ENCODE measurements at places on chromosomes 11 and 22.

DNA sequence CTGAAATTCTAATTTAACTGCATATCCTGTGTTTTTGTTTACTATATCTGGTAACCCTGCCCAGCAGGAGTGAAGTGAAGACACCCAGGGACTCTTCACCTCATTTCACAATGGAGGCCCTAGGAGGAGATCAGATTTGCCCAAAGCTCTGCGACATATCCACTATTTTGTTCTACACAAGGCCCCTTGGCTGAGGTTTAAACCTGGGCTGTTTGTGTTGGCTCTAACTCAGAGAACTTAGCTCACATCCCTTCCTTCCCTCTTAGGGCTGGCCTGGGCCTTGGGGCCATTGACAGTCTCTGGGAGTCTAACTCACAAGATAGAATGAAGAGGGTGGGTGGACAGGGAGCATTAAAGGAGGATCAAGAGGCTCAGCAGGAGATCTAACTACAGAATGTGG is 8.2 kb upstream of the PLA2G3 start:
- no peak for DNase-seq

GRCh38 chr11:100640646-100641045 is 46.4 kb upstream of the ARHGAP42 start:
- DNase-seq, result no peak

DNA sequence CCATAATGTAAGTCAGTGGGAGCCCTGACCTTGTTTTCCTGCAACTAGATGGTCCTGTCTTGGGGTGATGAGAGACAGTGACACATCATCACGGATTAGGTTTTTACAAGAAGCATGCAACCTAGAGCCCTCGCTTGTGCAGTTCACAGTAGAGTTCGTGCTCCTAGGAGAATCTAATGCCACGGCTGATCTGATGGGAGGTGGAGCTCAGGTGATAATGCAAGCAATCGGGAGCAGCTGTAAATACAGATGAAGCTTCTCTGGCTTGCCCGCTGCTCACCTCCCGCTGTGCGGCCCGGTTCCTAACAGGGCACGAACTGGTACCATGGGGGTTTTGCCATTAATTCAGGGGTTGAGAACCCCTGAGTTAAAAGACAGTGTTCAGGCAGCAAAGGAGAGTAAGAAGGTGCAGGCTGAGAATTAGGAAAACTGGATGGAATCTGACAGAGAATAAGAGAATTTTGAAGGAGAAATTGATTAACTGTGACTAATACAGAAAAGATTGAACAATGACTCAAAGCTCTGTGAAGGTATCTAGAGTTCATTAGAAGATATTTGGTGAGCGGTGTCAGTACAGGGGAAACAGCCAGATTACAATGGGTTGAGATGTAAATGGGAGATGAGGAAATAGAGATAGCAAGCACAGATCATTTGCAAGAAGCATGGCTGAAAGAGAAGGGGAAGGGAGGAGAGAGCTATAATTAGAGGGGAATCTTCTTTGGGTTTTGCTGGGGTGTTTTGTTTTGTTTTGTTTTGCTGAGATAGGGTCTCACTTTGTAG is 21.0 kb downstream of the WEE1 start:
- DNase-seq, result no peak

DNA sequence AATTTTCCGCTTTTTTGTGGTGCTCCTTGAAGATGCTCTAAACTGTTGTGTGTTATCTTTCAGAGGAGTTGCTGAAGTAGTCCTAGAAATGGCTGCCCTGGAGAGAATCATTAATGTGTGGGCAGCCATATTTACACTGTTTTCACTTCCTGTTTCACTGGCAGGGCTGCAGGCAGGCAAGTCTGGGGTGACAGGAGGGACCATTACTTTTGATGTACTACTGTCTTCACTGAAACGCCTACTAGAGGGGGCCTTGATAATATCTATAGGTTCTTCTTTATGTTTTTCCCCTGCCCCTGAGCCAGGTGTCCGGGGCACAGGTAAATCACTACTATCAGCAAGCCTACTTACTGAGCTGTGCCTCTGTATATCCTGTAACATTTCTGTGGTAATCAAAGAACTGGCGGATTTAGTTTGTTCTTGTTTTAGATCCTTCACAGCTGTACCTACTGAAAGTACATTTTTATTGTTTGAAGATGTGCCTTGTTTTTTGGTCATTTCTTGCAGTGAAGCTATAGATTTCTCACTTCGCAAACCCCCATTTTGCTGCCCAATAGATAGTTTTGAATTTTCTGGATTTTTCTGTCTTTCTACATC is 39.7 kb downstream of the ACAT1 start:
- DNase-seq, result no peak

DNA sequence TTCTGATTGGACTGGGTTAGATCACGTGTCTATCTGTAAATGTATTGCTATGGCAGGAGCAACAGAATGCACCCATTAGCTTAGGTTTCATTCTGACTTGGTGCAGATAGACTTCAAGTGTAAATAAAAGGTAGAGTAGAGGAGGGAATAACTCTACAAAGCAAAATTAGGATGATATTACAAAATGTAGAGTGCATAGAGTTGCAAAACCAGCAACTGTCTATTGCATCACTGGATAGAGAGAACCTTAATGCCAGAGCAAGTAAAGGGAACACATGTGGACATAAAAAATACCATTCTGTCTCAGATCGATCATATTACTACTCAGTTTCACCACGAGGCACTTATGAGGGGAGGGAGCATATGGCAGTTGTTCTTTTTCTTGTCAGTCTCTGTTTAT is 22.0 kb upstream of the CAT start:
- DNase-seq, result no peak

DNA sequence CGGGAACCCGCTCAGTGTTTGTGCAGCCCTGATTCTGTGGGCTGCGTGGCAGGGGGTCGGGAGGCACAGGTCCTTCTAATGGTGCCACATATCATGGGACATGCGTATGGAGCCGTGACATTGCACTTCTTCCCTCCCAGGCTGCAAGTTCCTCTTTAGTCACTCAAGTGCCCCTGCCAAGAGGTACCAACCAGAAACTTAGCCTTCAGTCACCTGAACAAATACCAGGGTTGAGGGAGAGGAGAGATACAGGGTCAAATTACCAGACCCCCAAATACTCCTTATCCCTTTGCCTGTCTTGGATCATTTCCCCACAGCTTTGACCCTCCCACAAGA is 209.1 kb downstream of the BUD13 start:
- no peak for DNase-seq

- DNase-seq, result no peak
These were observed 13.4 kb downstream of the ARHGAP8 start for GRCh38 chr22:44765571-44766285.

- no peak for DNase-seq
These were observed 179.2 kb downstream of the SBF2 start for GRCh38 chr11:10114593-10115404.

- DNase-seq, result no peak
These were observed 27.8 kb downstream of the AP2A2 start for GRCh38 chr11:953512-953911.

DNA sequence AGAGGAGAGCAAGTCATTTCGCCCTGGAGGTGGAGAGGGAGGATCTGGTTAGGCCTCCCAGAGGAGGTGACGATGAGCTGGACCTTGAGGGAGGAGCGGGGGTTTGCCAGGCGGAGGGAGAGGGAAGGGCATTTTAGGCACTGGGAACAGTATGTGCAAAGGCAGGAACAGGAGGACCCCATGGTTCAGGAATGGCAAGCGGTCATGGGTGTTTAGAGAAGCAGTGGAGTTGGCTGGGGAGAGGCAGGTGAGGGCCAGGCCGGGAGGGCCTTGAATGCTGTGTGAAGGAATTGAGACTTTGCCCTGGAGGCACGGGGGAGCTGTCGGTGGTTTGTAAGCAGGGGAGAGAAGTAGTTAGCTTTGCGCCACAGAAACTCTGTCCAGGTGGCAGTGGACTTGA is 10.3 kb downstream of the PRDM11 start:
- DNase-seq, result no peak

DNA sequence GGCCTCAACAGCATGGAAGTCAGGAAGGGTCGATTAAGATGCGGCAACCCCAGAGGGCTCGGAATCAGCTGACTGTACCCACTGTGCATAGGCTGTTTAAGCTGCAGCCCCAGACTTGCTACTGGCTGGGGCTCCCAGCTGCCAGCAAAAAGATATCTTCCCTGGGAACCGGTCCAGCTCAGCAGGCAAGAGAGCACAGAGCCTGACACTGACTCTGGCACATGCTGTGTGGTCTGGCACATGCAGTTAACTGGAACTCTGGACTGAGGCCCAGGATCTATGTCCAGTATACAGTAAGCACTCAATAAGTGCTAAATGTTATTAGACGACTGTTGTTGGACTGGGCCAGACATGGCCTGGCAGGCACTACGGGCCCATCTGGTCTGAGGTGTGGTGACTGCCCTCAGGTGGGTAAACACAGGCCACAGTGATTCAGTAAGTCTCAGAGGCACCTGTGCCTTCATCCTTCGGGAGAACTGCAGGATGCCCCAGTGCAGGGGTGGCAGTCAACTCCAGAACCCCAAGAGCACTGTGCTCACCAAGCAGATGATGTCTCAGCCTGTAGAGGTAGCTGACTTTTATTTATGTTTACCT is 87.6 kb downstream of the LARGE1 start:
- peak; percentile 31 for DNase-seq

- DNase-seq, result no peak
These were observed 233.6 kb downstream of the FAM76B start for GRCh38 chr11:95556011-95556341.

DNA sequence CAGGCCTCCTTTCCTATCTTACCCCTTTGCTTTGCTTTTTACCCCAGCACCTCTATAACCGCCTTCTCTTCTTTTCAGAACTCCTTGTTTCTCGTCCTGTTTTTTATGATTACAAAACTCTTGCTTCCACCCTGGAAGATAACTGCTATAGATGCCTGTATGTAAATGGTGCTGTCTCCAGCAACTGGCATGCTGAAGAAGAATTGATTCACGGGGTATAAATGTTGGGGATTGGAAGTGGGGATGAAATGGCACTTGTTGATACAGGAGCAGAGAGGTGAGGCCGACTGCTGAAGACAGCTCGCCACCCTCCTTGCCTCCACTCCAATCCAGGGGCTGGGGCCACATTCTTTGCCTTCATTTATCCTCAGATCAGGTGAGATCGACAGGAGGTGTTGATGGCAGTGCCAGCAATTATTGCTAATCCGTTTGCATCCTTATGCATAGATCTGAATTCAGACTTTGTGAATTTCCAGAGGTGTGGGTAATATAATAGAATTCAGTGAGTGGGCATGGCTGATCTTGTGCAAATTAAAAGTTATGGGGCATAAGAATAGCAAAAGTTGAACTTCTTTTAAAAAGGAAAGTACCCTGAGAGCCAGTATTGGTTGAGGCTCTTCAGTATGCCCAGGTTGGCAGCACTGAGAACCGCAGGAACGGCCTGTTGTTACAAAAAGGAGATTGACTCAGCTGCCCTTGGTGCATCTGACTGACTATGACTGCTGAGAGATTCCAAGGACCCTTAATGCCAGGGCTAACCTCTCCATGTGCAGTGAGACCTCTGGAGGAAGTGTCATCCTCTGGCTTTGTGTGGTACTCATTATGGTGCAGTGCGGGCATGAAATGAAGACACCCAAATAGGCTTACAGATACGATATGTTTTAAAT is 5.3 kb downstream of the NEAT1 start:
- no peak for DNase-seq

DNA sequence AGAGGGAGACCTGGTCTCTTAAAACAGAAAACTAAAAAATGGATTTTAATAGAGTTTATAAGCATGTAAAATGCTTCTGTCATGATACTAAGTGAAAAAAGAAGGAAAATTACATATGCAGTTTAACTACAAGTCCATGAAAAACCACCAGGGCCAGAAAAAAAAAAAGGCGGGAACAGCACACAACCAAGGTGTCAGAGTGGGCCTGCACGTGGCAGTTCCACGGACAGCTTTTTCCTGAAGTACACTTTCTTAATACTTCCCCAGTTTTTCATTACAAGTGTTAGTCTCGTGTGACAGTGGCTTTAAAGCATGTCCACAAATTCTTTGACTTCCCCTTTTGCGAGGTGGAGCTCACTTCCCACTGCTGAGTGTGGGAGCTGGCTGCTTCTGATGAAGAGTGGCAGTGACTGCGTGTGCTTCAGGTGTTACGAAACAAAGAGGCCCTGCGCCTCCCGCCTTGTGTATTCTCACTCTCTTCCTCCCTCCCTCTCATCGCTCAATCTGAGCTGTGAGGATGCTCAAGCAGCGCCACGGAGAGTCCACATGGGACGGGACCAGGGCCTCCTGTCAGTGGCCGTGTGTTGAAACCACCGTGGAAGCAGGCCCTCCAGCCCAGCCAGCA is 16.4 kb downstream of the PPM1F start:
- DNase-seq, result no peak

DNA sequence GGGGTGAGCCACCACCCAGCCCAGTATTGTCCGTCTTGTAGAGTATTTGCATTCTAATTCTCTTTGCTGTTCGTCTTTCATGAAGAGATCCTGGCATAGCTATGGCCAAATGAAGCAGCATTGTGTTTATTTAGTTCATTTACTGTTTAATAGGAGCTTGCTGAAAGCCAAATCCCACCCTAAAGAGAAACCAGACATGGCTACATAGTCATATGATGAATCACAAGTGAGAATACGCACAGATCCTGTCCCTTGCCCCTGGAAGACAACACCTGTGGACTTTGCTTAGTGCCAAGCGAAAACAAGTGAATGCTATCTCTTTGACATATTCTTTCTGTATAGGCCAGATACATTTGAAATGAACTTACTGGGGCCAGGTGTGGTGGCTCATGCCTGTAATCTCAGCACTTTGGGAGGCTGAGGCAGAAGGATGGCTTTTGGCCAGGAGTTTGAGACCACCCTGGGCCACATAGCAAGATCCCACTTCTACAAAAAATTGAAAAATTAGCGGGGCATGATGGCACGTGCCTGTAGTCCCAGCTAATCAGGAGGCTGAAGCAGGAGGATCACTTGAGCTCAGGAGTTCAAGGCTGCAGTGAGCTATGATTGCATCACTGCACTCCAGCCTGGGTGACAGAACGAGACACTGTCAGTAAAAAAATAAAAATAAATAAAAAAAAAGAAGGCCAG is 5.1 kb upstream of the ARFGAP3 start:
- no peak for DNase-seq

- DNase-seq, result no peak
These were observed 55.0 kb upstream of the PHOX2A start for GRCh38 chr11:72298931-72299330.

DNA sequence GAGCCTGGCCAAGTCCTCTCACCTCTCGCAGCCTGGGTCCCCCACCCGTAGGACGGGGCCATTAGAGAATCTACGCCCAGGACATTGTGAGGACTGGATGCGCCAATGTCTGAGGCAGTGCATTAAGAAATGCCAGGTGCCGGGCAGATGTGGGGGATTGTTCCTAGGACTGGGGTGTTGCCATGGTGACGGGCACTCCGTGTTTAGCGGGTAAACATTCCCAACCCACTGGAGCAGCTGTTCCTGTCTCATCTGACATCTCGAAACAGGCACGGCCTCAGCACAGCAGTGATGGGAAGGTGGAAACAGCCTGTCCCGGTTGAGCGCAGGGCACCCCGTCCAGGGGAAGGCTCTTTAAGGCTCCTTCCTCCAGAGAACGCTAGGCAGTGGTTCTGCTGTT is 99.6 kb upstream of the RTL6 start:
- peak; percentile 54 for DNase-seq

GRCh38 chr11:13826505-13827278 is 135.8 kb upstream of the SPON1 start:
- DNase-seq, result no peak

GRCh38 chr11:33451364-33451763 is 194.2 kb downstream of the HIPK3 start:
- DNase-seq, result no peak

GRCh38 chr11:104765401-104766095 is 132.7 kb downstream of the CASP12 start:
- DNase-seq, result no peak

Data from muscle of back (tissue), 13 donors.